Body of pancreas (tissue), 4 donors: ENCODE measurements at places on chromosomes 16 and 17.

GRCh38 chr17:82803185-82803584, 36.6 kb downstream of the ZNF750 start:
- DNase-seq, result no peak

GRCh38 chr16:69049146-69049545, 56.3 kb upstream of the HAS3 start:
- DNase-seq, result no peak

DNA sequence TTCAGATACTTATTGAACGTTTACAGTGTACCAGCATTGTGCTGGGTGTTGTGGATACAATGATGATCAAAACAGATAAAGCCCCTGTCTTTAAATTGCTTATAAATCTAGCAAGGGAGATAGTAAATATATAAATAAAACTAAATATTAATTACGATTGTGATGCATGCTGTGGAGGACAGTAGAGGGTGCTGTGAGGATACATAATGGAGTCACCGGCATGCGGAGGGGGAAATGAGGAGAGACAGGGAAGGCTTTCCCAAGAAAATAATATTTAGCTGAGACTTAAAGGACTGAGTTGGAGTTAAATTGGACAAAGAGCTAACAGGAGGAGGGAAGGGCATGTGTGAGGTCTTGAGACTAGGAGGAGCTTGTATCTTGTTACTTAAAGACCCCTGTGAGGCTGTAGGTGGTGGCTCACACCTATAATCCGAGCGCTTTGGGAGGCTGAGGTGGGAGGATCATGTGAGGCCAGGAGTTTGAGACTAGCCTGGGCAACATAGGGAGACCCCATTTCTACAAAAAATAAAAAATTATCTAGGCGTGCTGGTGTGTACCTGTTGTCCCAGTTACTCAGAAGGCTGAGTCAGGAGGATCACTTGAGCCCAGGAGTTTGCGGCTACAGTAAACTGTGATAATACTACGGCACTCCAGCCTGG, 2.4 kb downstream of the DHRS7B start:
- DNase-seq, result peak; percentile 24

DNA sequence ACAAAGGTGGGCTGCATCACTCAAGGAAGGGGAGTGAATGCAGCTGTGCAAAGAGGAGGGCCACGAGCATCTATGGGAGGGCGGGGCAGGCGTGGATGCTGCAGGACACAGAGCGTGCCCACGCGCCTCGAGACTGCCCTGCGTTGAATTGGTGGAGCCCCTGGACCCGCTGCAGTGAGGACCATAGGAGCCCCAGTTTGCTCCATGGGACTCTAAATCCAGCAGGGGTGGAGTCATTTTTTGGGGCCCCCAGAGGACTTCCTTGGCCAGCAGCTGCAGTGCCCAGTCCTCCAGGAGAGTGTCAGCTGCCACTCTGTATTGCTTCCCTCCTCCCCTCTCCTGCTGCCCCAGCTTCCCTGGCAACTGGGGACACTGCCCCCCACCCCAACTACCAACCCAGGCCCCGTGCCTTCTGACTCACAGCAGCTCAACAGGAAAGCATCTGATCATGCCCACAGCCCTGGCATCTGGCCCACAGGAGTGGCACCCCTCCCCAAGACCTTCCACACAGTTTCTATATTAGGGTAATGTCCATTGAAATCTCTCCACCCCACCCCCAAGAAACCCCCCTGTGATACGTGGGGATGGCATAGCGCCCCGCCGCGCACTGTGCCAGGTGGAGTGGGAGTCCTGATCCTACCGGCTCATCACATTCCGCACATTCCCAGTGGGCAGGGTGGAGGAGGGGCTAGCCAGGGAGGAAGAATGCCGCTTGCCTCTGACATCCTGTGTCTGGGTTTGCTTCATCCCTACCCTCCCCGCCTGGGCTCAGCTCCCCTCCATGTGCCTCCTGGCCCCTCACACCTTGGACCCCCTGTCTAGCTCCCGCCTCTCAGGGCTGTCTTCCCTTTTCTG, 27.8 kb upstream of the ITGA3 start:
- DNase-seq, result peak; percentile 47

DNA sequence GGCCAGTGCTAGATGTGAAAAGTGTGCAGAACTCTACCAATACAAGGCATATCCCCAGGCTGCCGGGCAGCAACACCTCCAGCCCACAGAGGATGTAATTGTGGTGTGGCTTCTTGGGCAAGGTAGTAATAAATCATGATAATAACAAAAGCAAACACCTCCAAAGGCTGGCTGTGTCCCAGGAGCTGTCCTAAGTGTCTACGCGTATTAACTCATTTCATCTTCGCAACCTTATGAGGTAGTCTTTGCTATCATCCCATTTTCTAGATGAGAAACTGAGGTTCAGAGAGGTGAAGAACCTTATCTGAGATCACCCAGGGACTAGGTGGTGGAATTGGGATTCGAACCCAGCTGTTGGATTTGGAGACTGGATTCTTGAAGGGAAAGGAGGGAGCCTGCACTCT, 5.3 kb downstream of the PDK2 start:
- peak; percentile 49 for DNase-seq

DNA sequence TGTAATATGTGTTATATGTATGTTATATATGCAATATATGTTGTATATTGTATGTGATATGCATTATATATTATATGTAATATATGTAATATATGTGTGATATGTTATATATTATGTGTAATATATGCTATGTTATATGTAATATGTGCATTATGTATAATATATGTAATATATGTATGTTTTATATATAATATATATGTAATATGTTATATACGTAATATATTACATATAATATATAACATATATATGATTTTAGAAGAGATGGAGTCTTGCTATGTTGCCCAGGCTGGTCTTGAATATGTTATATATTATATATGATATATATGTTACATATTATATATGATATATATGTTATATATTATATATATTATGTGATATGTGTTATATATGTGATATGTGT, 65.5 kb upstream of the DNAH17 start:
- DNase-seq, result no peak

- peak; percentile 56 for DNase-seq
These were observed 613 bp downstream of the ECI1 start for GRCh38 chr16:2250652-2251295.

- peak; percentile 86 for DNase-seq
These were observed at the start of gene SULT1A2 for GRCh38 chr16:28596840-28597691. TSS of gene SULT1A2 (minus strand) at chr16:28597050. CDS start at chr16:28595930, 1,120 bp downstream.

GRCh38 chr16:49644145-49644463, 211.8 kb downstream of the ZNF423 start:
- DNase-seq, result no peak
